ENCODE measurements at places on chromosomes 5 and 9.

GRCh38 chr5:76952795-76953536 is at the start of gene CRHBP:
TSS of gene CRHBP (plus strand) at chr5:76953045. CDS start at chr5:76953135, 90 bp downstream.
- no peak for DNase-seq

- DNase-seq, result no peak
These were observed 14.1 kb upstream of the TNFAIP8 start for GRCh38 chr5:119341452-119342349.

GRCh38 chr5:62643556-62644451 is 65.2 kb downstream of the LRRC70 start:
- DNase-seq, result no peak

GRCh38 chr9:85859765-85860164 is 81.2 kb upstream of the NAA35 start:
- DNase-seq, result no peak

- DNase-seq, result no peak
These were observed 10.1 kb upstream of the SPATA24 start for GRCh38 chr5:139413963-139414362.

GRCh38 chr5:173697931-173698579 is 81.6 kb upstream of the BOD1 start:
- no peak for DNase-seq

DNA sequence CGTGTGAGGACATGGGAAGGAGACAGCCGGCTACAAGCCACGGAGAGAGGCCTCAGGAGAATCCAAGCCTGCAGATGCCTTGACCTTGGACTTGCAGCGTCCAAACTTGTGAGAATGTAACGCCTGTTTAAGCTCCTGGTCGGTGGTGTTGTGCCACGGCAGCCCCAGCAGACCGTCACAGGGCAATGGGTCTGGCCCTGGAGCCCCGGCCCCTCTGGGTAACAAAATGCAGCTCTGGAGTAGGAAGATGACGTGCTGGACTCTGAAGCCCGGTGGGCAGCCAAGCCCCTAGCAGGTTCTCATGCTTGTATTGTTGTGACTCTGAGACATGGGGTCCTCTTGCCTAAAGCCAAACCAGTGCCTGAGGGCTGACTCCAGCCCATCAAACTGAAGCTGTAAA is 174.7 kb downstream of the IRX2 start:
- DNase-seq, result no peak

- no peak for DNase-seq
These were observed 246.6 kb upstream of the IL12B start for GRCh38 chr5:159576902-159577301.

GRCh38 chr5:179417016-179417415 is 71.8 kb upstream of the ADAMTS2 start:
- no peak for DNase-seq

DNA sequence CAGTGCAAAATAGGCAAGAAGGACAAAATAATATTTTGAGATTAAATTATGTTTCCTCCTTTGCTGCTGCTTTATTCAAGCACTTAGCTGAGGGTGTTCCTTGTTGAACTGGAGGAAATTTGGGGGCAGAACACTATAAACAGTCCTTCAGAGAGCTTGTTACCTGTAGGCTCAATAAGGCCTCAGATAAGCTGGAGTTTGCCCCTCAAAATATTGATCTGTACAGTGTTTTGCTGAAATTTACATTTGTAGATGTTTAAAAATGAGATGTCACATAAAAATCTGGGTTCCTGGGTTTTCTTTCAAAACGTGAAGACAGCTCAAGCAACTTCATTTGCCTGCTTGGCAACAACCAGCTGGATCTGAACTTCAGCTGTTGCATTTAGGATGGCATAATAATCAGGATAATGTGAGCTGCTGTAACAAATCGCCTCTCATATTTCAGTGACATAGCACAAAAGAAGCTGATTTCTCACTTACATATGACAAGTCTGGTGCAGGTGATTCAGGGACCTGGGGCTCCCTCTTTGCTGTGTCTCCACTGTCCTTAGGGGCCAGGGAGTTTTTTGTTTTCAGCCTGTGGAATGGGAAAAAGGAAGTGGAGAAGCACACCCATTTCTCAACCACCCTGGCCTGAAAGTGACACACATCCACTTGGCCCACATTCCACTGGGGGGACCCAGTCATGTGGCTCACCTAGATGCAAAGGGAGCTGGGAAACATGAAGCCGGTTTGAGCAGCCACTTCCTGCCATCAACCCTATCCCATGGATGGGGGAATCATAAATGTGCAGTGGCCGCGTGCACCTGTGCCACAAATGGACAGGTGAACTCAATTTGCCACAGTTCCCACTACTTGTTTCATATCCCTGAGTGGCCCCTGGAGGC is 2.4 kb upstream of the PSAT1 start:
- DNase-seq, result no peak

DNA sequence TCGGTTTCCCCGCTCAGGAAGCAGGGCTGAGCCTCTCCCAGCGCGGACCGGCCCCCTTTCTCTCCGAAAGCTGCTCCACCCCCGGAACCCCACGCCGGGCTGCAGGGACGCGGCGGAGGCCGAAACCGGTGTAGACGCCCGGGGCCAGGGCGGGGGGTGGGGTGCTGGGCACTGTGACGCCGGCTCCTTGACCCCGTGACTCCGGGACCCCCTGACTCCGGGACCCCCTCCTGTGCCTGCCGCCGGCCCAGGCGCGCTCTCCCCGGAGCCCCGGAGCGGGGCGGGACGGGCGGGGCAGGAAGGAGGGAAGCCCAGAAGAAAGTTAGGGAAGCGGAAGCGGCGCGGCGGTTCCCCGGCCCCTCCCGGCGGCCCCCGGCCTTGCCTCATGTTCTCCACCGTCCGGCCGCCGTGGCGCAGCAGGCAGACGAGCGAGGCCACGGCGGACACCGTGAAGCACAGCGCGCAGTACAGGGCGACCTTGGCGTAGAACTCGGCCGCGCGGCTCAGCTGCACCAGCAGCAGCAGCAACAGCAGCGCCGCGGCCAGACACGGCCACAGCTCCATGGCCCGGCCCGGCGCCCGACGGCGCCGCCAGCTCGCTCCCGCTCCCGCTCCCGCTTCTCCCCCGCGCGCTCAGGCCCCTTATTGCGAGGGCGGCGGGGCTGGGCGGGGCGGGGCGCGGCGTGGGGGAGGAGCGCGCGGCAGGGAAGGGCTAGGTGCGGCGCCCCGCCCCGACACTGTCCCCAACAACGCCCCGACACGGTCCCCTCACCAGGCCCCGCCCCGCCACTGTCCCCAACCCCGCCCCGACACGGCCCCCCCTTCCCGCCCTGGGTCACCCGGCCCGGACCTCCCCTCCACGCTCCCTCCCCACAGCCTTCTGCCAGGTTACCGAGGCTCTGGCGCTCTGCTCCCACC is at the start of gene AGPAT2:
TSS of gene AGPAT2 (minus strand) at position 664 of the 918 bp plus-strand sequence. CDS start at position 564, 100 bp downstream.
- DNase-seq, result no peak

GRCh38 chr5:51652980-51653379 is 269.7 kb downstream of the ISL1 start:
- no peak for DNase-seq

DNA sequence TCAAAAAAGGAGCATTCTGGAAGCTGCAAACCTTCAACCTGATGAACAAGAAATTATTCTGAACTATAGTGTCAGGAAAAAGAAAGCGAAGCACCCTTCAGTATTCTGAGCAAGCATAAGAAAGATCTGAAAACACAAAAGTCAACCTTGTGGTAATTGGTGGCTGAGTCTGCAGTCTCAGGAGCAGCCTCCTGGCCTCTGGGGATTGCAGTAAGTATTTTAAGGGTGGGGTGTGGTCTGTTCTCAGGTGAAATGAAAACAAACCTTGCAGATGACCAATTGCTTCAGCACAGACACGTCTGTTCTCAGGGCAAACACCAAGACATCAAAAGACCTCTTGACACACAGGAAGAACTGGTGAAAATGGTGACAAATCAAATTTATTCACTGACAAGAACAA is 147.8 kb upstream of the RAPGEF1 start:
- no peak for DNase-seq

GRCh38 chr5:17897776-17898175 is 263.5 kb downstream of the TAF11L14 start:
- no peak for DNase-seq

DNA sequence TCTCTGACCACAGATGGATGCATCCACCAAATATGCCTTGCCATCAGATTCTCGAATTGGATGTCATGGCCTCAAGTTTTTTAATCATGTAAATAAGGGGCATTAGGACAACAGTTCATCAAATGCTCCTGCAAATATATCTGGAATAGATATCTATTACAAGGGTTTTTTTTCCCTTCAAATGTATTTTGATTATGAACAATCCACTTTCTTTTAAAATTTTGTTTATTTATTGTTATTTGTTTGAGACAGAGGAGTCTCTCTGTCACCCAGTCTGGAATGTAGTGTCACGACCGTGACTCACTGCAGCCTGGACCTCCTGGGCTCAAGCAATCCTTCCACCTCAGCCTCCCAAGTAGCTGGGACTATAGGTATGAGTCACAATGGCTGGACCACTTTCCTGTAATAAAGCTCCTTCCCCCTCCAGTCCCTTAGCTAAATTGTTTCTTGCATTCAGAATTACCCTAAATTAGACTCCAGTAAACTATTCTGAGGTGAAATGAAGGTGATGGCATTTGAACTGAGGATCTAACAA is 1412.1 kb downstream of the EFNA5 start:
- DNase-seq, result no peak

DNA sequence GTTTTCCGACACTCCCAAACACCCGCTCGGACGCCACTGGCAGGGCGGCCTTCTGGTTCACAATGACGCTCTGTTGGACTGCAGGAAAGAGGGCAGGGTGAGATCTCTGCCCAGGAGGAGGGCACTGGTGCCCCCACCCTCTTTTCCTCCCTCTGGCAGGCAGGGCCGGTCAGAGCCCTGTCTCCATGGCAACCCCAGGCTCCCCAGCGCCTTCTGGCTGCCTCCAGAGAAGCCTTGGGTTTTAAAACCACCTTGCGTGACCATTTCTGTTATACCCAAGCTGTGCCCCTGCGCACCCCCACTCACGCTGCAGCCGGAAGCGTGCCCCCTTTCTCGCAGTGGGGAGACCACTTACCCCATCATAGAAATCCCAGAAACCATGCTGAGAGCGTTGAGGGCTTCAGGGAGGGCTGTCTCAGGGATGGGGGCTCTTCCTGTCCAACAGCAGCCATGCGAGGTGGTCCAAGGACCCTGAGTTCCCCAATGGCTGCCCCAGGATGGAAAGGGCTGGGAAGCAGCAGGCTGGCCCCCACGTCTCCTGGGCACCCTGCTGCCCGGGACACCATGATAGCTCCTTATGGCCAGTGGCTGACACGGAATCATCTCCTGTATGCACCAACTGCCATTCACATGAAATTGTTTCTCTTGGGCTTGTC is 7.3 kb downstream of the C9orf50 start:
- DNase-seq, result no peak

DNA sequence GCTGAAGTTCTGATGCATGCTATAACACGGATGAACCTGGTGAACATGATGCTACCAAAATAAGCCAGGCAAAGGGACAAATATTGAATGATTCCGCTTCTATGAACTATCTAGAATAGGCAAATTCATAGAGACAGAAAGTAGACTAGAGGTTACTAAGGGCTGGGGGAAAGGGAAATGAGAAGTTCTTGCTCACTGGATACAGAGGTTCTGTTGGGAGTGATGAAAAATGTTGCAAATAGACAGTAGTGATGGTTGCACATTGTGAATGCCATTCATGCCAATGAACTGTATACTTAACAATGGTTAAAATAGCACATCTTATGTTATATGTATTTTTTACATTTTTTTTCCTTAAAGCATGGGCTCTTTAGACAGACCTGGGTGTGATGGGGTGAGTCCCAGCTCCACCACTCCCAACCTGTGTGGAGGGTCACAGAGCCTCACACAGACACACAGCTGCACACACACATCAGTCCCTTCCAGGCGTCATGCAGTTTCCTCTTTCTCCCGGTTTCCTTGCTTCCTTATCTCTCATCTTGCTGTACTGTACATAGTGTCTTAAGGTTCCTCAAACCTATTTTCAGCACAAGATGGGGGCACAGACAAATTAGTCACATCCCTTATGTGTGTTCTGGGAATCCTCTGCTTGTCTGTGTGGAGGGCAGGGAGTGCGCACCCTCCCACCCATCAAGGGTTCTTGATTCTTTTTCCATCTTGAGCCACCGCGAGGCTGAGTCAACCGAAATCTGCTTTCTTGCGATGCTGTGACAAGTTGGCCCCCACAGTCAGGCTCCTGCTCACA is 192.9 kb downstream of the CRB2 start:
- DNase-seq, result no peak

DNA sequence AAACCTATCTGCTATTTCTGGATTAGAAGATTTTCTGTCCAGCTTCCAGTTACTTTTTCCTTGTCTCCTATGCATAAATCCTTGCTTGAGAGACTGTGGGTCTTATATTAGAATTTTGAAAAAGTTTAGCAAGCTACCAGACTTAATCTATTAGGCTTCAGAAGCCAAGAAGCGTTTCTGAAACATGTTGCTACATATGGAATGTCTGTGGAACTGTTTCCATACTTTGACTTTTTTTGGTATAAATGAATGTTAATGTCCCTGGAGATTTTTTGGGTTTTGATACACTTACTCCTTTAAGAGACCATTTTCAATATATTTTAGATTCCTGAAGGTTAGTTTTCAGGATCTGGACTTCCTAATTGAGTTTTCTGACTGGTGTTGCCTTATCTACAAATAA is 191.4 kb upstream of the SGCD start:
- DNase-seq, result no peak

GRCh38 chr9:113918697-113919350 is 42.7 kb downstream of the ZNF618 start:
- DNase-seq, result no peak

GRCh38 chr5:147568710-147569406 is 59.0 kb upstream of the DPYSL3 start:
- no peak for DNase-seq

DNA sequence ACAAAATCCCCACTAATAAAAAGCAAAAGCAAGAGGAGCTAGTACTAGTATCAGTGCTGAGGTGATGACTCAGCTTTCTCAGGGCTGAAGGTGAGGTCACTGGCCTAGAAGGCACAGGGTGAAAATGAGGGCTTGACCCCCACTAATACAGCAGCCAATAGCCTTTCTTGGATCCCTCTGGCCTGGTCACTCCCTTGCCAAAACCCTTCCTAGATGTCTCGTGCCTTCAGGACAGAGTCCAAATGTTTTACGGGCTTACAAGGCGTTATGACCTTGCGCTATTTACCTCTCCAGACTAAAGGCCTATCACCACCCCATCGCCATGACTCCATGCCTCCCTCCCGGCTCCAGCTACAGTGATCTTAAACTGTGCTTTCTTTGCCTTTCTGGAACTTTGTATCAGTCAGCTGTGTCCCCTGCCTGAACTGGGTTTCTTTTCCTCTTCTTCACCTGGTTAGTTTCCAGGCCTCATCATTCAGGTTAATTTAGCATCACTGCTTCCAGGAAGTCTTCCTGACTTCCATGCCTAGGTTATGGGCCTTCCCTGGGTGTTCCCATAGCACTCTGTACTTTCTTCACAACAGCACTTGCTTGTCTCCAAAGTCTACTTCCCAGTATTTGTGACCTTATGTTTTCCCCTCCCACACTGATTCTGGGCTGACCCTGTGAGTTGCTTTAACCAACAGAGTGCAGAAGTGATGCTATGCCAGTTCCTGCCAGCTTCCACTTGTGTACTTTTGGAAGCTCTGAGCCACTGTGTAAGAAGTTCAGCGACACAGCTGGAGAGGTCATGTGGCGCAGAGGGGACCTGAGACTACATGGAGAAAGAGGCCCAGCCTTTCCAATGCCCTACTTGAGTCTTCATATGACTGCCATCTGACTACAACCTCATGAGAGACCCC is 4.2 kb upstream of the DELE1 start:
- DNase-seq, result no peak

GRCh38 chr9:137406876-137407589 is 15.9 kb downstream of the EXD3 start:
- DNase-seq, result no peak

- no peak for DNase-seq
These were observed 1085.4 kb upstream of the CDH6 start for GRCh38 chr5:30108051-30108450.

- no peak for DNase-seq
These were observed 16.7 kb upstream of the ZNF131 start for GRCh38 chr5:43104057-43104456.

Measured in BJ (cell line).